NCI-H1417 treated with DMSO at 0.1 percent for 48 hours (cell line): ENCODE measurements at places on chromosomes 11 and 22.

- no peak for DNase-seq
These were observed 2.8 kb upstream of the TRIM3 start for GRCh38 chr11:6476571-6476970.

DNA sequence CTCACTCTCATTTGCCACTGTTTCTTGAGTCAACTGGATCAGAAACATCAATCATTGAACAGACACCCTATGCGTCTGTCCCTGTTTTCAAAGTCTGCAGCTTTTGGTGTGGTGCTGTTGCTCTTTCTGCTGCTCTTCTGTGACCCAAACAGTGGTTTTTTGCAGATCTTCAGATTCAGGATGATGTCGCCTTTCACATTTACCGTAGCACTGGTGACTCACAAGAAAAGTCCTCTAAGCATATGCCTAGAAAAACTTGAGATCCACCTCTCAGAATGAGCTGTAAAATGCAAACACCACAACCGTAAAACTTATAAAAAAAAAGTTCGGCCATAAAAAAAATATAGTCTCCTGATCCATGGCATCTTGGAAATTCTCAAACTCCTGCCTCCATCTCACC lies 400.4 kb downstream of the NTM start:
- DNase-seq, result no peak

- no peak for DNase-seq
These were observed 19.4 kb downstream of the NADSYN1 start for GRCh38 chr11:71472357-71472885.

DNA sequence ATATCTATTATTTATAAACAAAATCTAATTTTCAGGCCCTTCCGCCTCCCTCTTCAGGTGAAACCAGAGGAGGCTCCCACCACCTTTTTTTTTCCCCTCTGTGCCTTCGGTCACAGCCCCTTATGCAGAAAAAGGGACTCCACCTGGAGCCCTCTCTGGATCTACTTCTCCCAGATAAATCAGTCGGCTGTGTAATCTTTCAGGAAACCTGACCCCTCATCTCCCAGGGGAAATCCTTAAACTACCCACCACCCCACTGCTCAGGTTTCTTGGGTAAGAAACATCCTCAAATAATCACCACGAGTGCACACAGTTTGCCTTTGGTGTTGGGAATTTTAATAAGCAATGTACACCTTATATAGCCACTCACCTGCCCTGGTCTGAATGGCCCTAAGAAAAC lies 104.2 kb downstream of the NAV2 start:
- no peak for DNase-seq

DNA sequence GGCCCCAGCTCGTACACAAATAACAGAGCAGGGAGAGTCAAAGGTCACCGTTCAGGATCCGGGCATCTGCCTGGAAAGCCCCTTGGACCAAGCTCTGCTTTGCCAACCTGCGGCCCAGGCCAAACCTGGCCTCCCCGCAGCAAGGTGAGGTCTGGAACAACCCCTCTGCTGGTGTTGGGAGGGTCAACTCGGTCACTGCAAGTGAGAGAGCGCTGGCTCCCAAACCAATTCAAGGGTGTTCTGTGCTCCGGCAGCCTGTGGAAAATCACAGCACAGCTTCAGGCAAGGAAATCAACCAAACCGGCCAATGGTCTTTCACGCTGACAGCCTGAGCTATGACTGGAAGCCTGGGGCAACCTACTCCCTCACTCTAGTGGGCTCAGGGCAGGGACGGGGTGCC lies 63.4 kb downstream of the MYH9 start:
- no peak for DNase-seq

GRCh38 chr22:25130462-25130861 lies 69.2 kb upstream of the CRYBB3 start:
- DNase-seq, result no peak

DNA sequence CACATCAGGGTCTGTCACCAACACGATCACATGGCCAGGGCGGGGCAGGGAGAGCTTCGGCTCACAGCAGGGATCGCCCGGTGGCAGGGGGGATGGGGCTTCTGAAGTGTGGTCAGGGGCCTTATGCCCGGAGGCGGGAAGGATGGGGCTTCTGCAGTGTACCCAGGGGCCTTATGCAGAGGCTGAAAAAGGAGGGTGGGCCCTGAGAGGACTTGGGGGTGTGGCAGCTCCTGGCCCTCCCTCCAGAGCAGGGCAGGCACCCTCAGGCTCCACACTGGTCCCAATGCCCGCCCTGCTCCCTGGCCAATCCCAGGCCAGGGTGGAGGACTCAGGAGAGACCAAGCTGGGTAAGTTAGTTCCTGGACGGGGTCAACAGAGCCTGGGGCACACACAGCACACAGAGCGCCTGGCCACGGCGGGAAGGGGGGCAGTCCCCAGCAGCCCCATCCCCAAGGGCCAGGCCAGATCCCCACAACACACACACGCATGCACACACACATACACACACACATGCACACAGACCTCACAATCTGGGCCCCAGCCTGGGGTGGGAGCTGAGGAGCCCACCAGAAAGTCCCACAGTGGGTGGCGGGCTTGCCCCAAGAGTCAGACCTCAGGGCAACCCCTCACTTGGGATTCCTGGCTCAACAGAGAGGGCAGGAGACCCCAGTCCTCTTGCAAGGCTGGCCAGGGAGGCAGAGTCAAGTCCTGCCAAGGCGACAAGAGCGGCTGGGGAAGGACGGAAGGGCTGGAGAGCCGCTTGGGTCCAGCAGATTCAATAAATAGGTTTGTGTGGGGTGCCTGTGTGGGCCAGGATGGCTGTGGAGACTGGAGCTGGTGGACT lies 1.1 kb upstream of the CEND1 start:
- no peak for DNase-seq
